Activated gamma-delta T cell treated with Interleukin-2 at 50 U/mL for 16 hours (primary cell): ENCODE measurements at places on chromosomes 4 and X.

GRCh38 chr4:42328978-42329377 is 68.3 kb upstream of the SHISA3 start:
- DNase-seq = no peak

- DNase-seq = no peak
Measured at GRCh38 chr4:85650908-85651307, 176.0 kb downstream of the ARHGAP24 start.

DNA sequence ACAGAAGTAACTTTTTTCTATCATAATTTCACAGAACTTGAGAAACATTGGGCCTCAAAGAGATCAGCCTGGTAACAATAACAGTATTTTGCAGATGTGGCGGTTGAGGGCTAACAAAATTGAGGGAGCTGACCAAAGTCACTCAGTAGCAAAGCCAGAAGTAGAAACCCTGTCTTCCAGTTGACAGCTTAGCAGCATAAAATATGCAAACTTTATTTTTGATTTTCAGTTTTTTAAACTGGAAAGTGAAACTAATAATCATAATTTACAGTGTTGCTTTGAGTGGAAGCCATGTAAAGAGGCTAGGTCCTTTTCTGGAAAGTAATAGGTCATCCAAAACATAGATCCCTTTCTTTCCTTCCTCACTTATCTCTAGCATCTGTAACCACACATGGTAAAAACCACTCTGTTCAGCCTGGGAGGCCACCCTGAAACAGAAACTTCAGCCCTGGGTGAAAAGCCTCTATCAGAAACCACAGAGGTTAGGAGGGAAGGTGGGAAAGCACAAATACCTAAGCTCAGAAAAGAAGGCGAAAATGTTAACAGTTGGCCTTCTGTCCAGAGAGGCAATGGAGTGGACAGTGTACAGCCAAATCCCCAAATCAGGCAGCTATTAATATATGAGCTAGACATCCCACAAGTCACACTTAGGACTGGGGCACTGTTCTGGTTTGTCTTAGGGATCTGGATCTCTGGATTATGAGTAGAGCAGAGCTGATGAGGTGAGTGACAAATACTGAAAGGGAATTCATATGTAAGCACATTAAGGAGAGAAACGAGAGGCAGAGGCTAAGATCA is 61.1 kb upstream of the ARSJ start:
- DNase-seq = no peak

DNA sequence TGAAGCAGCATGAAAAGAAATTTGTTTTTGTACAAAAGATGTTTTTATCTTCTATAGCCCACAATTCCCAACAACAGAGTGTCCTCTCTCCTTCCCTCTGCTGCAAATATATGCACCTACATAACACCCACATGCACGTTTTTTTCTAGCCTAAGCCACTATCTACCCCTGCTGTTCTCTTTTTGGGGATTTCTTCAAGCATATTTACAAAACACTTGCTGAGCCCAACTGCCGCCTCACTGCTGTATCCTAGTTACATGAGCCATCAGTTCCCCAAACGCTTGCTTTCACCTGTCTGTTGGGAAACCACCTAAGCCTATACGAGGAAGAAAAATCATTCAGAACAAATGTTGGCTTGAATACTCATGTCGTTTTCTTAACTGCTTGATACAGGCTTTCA is 127.2 kb downstream of the CHRNA9 start:
- no peak for DNase-seq

DNA sequence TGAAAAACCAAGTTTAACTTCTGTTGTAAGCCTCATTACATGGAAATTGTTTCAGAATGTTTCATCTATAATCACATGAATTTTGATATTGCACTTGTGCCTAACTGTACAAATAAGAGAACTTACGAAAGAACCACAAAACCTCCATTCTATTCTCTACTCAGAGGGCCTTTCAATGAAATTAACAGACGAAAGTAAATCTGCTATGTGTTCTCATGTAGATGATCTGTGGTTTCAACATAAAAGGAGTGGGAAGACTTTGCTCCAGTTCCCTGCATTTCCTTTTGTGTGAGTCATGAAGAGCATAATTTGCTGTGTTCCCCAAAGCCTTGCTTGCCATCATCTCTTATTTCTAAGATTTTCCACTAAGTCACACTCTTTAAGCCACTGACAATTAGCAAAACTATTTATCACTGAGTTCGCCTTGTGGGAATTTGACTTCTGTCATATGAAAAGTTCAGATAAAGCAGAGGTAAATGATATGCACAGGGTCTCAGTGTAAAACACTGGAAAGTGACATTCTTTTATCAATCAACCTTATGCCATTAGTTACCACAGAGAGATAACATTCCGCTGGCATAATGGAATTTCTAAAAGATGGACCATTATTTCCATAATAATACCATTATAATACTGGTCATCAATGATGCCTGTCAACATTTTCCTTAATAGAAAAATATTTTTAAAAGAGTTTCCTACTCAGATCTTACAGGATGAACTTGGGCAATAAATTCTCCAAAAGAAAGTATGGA is 329.8 kb downstream of the NR3C2 start:
- no peak for DNase-seq

DNA sequence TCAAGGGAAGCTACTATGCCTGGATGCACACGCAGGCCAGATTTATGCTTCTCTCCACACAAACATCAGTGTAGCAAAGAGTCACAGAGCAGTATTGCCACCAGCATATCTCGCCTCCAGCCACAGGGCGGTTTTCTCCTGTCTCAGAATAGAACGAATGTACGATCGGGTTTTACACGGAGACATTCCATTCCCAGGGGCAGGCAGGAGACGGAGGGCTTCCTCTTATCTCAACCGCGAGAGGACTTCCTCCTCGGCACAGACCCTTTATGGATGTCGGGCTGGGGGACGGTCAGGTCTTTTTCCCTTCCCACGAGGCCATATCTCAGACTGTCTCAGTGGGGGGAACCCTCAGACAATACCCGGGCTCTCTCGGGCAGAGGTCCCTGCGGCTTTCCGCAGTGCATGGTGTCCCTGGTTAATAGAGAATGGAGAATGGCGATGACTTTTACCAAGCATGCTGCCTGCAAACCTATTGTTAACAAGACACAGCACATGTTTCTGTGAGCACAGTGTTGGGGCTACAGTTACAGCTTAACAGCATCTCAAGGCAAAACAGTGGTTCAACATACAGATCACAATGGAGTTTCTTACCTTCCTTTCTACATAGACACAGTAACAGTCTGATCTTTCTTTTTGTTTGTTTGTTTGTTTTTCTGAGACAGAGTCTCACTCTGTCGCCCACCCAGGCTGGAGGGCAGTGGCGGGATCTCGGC is 24.1 kb downstream of the CSF2RA start:
- DNase-seq = no peak

- DNase-seq = no peak
Measured at GRCh38 chr4:87012265-87012953, 77.6 kb downstream of the AFF1 start.

DNA sequence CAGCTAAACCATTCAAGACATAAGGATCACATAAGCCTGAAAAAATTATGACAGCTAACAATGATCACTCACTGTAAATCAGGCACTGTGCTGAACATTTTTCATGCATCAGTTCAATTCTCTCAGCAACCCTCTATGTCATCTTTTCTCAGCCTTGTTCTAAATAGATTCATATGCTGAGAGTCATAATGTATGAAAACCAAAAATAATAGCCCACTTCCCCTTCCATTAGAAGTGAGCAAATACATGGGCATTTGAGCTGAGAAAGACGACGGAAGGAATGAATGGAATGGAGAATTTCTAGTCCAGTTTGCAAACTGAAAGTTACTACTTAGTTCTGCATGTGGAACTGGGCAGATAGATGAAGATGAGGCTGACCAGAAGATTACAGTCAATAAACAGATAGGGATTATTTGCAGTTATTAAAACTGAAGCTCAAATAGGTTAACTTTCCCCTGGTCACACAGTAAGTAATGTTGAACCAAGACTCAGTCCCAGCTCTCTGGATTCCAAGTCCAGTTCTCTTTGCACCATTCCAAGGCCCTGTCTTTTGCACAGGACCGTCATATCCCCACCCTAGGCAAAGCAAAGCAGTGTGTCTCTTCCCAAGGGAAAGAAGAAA is 1.6 kb upstream of the SH3RF1 start:
- DNase-seq = no peak

GRCh38 chrX:46185923-46186810 is 359.1 kb downstream of the ZNF674 start:
- DNase-seq = no peak

GRCh38 chr4:33060674-33061542 is 2340.7 kb downstream of the PCDH7 start:
- DNase-seq = no peak

DNA sequence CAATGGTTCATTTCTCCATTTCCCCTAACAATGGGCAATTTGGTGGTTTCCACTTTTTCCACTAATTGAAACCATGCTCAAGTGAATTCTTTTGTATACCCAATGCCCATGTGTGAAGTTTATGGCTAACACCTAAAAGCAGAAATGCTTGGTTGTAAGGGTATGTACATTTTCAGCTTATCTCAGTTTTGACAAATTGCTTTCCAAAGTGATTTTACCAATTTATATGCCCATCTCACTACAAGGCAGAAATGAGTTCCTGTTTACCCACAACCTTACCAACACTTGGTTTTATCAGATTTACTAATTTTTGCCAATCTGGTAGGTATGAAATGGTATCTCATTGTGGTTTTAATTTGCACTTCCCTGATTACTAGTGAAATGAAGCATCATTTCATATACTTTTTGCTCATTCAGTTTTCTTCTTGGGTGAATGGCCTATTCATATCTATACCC is 14.8 kb downstream of the GPR34 start:
- DNase-seq = no peak

DNA sequence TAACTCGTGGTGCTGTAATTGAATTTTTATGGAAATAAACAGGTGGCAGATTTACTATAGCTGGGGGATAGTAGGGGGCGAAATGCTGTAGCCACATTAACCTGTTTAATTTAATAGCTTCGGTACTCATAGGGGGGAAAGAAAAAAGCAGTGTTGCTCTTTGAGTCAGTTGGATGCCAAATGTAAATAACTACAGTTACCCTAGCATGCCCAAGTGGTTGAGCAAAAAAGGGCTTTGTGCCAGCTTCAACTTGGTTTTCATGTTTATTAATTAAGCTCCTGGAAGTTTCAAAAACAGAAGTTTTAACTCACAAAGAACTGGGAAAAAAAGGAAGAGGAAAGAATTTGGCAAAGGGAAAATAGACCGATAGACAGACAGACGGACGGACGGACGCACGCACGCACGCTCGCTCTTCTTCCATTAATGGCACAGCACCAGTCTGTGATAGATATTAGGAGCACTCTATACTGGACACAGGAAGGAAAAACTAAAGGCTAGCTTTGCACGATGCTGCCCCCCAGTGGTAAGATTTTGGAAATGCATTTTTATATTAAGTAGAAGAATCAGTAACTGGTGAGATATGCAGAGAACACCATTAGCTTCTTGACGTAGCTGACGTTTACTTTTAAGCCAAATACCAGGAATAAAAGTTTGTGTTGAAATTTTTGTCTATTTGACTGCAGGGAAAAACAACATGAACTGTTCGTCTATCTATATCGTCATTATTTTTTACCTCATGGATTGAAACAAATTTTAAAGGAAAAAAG is 151.8 kb downstream of the SLC7A11 start:
- no peak for DNase-seq

GRCh38 chrX:110003167-110004156 is 548 bp downstream of the TMEM164 start:
- peak; percentile 4 for DNase-seq

DNA sequence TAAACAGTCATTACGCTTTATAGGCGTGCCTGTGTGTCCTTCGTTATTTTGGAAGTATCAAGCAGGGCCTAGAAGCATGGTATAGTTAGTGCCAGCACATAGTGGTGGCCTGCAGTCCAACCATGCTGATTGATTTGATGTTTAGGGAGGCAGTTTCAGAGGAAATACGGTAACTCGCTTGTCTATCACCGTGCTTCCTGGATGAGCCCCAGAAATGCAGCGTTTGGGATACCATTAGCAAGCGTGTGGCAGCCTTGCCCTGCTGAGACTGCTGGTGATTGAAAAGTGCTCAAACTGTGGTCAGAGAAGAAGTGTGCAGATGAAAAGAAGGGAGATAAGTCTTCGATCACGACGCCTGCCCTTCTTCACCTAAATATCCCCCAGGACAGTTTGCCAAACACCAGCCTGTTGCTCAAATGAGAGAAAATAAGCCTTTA is 158.4 kb downstream of the CHIC2 start:
- no peak for DNase-seq

DNA sequence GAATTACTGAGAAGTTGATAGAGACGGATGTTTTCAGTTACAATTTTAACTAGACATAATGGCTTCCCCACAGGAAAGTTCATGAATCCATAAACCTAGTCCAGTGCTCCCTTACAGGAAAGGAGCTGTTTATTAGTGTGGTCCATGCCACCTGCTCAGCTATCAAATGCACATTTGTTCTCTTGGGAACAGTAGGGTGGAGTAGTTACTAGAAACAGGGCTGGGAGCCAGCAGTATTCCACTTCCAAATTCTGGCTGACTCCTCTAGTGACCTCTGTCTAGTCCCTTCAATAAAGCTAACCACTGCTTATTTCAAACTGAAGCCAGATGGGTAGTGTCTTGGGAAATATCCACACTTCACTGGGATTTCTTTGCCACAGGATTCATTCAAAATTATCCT is 88.4 kb upstream of the TLL1 start:
- no peak for DNase-seq

- no peak for DNase-seq
Measured at GRCh38 chrX:139112432-139112831, 400.9 kb upstream of the FGF13 start.

GRCh38 chrX:110402850-110403221 is 44.2 kb downstream of the RTL9 start:
- DNase-seq = no peak

DNA sequence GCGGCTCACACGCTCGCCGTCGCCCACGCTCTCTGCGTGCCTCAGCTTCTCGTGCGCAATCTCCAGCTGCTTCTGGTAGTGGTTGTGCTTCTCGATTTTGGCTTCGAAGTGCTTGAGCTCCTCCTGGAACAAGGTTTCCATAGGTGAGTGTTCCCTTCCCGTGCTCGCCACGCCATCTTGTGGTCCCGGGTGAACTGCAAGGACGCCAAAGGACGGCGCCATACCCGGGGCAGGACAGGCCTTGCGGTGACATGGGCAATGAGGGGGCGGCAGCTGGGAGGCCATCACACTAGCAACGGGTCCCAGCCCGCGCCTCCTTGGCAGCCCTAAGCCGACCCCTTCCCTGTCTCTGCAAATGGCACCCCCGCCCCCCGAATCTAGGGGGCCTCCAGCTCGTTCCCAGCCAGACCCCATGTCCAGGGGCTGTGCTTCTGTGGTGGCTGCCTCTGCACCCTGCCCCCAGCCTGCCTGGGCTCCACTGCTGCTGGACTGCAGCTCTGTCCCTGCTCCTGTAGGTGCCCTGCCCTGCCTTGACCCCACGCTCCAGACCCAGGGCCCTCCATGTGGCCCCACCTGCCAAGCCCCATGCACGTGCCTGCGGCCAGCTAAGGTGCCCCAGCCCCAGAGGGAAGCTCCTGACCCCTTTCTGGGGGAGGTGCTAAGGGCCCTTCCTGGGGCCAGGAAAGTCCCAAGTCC is 17.3 kb downstream of the LRPAP1 start:
- DNase-seq = no peak

DNA sequence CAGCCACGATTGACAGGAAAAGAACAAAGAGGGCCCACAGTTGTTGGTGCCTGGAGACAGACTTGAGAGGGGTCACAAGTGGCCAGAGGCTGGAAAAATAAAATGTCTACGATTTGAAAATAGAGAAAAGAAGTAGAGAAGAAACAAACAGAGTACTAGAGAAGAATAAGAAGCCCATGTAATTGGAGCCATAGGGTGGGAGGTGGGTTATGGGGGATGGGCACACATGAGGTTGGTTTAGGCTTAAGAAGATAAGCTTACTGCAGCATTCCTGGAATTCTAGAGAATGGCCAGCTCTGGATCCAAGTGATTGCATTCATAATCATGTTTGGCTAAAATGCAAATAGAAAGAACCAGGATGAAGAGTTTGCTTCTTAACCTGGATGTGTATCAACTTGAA is 210.7 kb downstream of the MAML3 start:
- DNase-seq = no peak
